Pancreas (tissue), 10 donors: ENCODE measurements at places on chromosomes 7 and 10.
A peak's percentile ranks its signal among the peaks of the same experiment; 100 is the strongest.

DNA sequence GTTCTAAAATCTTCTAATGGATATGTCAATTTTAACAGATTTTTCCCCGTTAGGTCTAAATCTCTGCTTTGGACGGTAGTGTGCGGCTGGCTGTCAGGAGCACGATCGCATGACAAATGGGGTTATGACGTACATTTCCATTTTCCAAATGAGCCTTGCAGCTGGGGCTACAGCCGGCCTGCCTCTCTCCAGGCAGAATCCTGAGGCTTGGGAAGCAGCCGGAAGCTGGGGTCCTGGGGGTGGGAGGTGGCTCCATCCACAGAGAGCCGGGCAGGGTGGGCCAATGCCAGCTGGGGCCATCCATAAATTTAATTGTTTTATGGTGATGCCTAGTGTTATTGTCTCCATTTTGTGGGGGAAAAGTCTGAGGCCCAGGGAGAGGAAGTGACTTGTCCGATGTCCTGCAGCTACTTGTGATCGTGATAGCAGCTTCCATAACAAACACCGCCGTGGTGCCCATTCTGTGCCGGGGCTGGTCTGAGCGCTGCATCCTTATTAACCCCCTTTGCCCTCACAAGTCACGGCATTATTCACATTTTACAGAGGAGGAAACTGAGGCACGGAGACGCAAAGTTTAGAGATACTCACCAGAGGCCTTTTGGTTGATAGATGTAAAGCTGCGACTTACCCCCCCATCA, 53.0 kb upstream of the EBF3 start:
- DNase-seq, result no peak

DNA sequence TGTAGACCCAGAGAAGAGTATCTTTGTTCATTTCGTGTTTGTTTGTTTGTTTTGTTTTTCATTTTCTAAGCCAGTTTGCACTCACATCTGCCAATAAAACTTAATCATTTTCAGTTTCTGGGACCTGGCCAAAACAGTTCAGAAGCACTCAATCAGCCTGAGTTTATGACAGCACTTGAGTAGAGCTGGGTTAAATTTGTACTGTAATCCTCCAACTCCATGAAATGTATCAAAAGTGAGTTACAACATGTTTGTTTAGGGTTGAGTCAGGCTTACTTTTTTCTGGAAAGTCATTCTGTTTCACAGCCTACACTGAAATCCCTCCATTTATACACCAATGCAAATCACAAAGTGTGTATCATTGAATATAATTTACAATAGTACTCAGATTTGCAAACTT, 91.9 kb downstream of the ZWINT start:
- DNase-seq, result no peak

DNA sequence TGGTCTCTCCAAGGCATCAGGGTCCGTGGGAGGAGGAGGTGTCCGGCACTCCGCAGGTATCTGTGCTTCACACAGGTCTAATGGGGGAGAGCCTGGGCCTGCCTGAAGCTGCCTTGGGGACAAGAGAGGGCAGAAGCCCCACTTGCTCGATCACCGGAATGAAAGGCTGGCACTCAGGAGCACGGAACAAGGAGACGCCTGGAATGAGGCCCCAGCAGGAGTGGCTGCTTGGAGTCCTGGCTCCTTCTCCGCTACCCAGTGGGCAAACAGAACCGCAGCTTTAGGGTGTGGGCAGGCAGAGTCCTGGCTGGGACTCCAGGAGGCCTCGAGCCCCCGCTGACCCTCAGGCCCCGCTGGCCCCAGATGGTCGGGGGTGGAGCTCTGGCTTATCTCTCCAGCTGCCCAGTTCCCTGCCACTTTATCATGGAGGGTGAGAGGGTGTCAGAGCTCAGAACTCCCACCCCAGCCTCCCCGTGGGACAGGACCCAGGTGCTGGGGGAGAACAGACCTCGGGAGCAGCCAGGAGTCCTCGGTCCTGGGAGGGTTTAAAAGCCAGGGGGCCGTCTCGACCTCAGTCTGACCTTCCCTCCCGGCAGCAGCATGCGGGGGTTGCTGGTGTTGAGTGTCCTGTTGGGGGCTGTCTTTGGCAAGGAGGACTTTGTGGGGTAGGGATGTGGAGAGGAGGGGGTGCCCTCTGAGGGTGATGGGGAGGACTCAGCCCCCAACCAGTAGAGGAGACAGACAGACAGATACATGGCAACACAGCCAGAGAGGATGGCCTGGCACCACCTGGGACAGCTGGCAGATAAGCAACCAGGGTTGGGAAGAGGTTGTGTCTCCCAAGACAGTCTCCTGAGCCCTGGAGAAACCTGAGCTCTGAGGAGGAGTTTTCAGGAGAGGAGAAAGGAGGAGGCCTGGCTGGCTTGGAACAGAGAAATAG, at the start of gene CPA1:
Gene CPA1 (plus strand): TSS at position 574 of the 940 bp plus-strand sequence. CDS start 27 bp downstream, at position 601.
- DNase-seq, result peak; percentile 98

GRCh38 chr10:121926671-121927317, 1.0 kb downstream of the ATE1 start:
- DNase-seq, result no peak

DNA sequence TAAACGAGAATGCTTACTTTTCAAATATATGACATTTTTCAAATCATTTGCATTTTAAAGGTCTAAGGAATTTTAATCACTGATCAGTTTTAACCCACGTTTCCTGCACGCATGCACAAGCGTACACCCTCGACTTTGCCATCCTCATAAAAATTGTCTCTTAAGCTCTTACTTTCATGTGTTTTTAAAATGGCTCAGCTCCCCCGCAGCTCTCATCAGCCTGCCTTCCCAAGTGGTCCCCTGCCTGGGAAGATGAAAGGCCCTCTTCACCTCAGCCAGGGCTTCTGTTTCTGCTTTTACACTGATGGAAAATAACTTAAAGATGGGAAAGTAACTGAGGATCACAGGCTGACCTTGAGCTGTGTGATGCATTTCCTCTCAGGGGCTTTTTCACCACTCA, 131.6 kb upstream of the LSM8 start:
- no peak for DNase-seq
